ENCODE measurements at places on chromosomes 16 and 17. TPM values are rescaled to one million over a fixed set of nuclear protein-coding genes. Genes with fewer than 3 reads are reported as not detected.

DNA sequence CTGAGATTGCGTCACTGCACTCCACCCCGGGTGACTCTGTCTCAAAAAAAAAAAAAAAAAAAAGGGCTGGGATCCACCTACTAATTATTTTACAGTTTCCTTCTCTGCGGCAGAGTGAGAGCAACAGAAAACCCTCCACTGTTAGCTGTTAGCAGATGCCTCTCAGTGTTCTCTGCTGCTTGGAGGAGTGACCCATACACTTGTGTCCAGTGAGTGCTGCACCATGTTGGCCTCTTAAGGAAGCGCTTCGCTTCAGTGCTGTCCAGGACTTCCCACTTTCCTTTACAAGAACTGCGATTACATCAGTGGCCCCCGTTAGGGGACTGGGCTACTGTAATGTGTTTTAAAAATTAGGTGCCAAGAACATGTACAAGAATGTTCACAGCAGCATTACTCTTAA lies 18.4 kb upstream of the CLEC18B start:
- no peaks in the 10 kb centered on the region for H3K4me1 ChIP-seq
- no peaks in the 10 kb centered on the region for H3K27me3 ChIP-seq
- no peaks in the 10 kb centered on the region for H3K36me3 ChIP-seq
- no peak for DNase-seq
- no peak overlapping the region for H3K4me3 ChIP-seq
- no peak overlapping the region for H3K27ac ChIP-seq

- no peak overlapping the region for H3K4me3 ChIP-seq
- no peaks in the 10 kb centered on the region for H3K27me3 ChIP-seq
- no peak overlapping the region for H3K27ac ChIP-seq
- peaks cover 16% of the 10 kb centered on the region for H3K4me1 ChIP-seq
- no peak for DNase-seq
- H3K36me3 ChIP-seq = no peaks in the 10 kb centered on the region
Observed at GRCh38 chr16:56851671-56852400, 13.2 kb upstream of the SLC12A3 start.

GRCh38 chr17:10447026-10447931 lies 22.1 kb downstream of the MYH4 start:
- H3K4me3 ChIP-seq = no peak overlapping the region
- no peak for DNase-seq
- no peaks in the 10 kb centered on the region for H3K36me3 ChIP-seq
- no peak overlapping the region for H3K27ac ChIP-seq

GRCh38 chr17:63358956-63359355 lies 87.2 kb downstream of the CYB561 start:
- H3K4me1 ChIP-seq = peaks cover 10% of the 10 kb centered on the region
- no peaks in the 10 kb centered on the region for H3K27me3 ChIP-seq
- H3K27ac ChIP-seq = no peak overlapping the region
- DNase-seq = no peak
- H3K36me3 ChIP-seq = no peaks in the 10 kb centered on the region

DNA sequence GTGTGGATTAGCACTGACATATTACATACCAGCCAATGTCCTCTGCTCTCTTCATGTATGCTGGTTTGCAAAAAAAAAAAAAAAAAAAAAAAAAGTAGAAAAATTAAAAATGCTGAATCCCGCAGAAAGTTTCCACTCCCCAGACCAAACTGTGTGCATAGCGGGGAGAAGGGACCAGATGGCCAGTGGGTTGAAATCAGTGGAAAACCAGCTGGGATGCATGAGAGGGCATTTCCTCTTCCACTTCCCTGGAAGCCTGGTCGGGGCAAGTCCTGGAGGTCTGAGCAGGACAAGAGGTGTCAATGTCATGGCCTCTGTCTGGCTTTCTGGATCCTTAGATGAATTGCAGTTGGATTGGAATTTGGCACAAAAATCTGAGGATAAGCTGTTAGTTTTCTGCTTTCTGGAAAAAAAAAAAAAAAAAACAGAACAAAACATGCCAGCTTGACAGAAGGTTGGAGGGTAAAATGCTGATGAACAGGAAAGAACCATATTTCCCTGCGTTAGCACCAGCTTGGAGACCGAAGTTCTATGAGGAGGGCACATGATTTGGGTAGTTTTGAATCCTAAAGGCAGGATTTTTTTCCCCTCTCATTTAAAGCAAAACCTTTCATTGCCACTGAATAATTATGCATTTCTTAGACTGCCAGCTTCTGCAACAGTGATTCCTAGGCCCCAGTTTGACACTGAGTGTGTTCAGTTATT lies 941.5 kb upstream of the EEF2KMT start:
- no peak overlapping the region for H3K27ac ChIP-seq
- H3K4me1 ChIP-seq = no peaks in the 10 kb centered on the region
- H3K4me3 ChIP-seq = no peak overlapping the region
- DNase-seq = no peak
- H3K36me3 ChIP-seq = no peaks in the 10 kb centered on the region

Gene GAS2L2
- not detected for total RNA-seq

Gene ITGAX
- total RNA-seq = 2.3 TPM

Gene SLC38A8
- 0.66 TPM for total RNA-seq
